ENCODE measurements at places on chromosomes 1 and 21.

DNA sequence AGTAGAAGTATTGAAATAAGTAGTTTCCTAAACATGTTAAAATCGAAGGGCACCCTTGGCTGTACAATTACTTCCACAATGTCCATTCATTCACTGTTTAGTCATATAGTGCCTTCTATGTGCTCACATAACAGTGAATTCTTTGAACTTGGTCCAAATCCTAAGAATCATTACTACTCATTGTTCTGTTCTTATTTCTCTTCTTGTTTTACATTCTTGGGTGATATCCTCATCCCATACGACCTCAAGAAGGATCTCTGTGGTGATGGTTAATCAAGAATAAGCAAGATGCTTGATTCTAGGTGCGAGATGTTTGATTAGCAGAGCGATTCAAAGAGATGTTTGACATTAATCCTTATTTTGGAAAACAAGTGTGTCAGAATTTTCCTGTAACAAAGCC is 667.4 kb upstream of the ZP4 start:
- no peak for DNase-seq

GRCh38 chr1:175158170-175158591 is 34.4 kb downstream of the KIAA0040 start:
- DNase-seq, result no peak

- no peak for DNase-seq
These were observed at the start of gene FMOD for GRCh38 chr1:203351037-203351625. TSS of gene FMOD (minus strand) at chr1:203351122. CDS start at chr1:203348270, 2,852 bp downstream.

DNA sequence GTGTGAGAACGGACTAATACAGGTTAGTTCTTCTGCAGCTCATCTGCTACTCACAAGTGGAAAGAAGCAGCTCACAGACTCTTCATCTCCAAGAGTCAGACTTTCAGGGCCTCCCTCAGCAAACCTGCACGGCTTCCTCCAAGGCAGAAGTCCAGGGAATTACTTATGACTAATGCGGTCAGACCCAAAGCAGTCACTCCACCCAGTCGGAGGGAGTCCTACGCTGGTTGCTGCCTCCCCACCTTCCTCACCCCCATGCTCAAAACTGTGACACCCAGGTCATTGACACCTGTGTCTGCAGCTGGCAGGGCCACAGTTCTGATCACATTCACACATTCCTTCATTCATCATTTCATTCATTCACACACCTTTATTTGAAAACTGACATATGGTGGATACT is 38.4 kb upstream of the PRDM2 start:
- no peak for DNase-seq

DNA sequence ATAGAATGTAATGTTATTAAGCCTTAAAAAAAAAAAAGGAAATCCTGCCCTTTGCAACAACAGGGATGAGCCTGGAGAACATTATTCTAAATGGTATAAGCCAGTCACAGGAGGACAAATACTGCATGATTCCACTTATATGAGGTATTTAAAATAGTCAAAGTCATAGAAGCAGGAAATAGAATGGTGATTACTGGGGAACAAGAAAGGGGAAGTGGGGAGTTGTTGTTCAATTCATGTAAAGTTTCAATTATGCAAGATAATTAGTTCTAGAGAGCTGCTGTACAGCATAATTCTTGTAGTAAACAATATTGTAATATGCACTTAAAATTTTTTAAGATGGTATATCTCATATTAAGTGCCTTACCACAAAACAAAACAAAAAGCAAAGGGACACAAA is 13.2 kb downstream of the FCER1A start:
- DNase-seq, result no peak

- no peak for DNase-seq
These were observed 28.0 kb upstream of the PAX7 start for GRCh38 chr1:18602533-18603211.

- no peak for DNase-seq
These were observed 30.5 kb downstream of the TMCC2 start for GRCh38 chr1:205258261-205258691.

- DNase-seq, result no peak
These were observed 179.8 kb upstream of the GALNT2 start for GRCh38 chr1:229887043-229887822.

GRCh38 chr1:24955779-24956365 is 25.8 kb upstream of the RUNX3 start:
- DNase-seq, result no peak

- DNase-seq, result no peak
These were observed 179.6 kb downstream of the RUNX1 start for GRCh38 chr21:34869545-34869944.

- DNase-seq, result no peak
These were observed 27.8 kb downstream of the NME7 start for GRCh38 chr1:169339773-169340172.

- no peak for DNase-seq
These were observed at the start of gene CASP9 for GRCh38 chr1:15524021-15524282. TSS of gene CASP9 (minus strand) at chr1:15524215. CDS start at chr1:15524200, 15 bp downstream.

- no peak for DNase-seq
These were observed 368.5 kb upstream of the DPYD start for GRCh38 chr1:98289311-98289710.

GRCh38 chr1:57423135-57423655 is 665 bp downstream of the DAB1 start:
- DNase-seq, result no peak

- DNase-seq, result no peak
These were observed 699 bp downstream of the ECHDC2 start for GRCh38 chr1:52920791-52921291.

GRCh38 chr1:23122023-23122748 is 46.5 kb downstream of the LUZP1 start:
- DNase-seq, result no peak

- no peak for DNase-seq
These were observed 13.3 kb downstream of the F3 start for GRCh38 chr1:94528299-94528698.

All from activated naive CD4-positive, alpha-beta T cell (primary cell).